ENCODE measurements at places on chromosomes 16 and 17.

- no peak for DNase-seq
Observed at GRCh38 chr17:35537601-35538141, at the start of gene SLFN12L. Gene SLFN12L (minus strand): TSS chr17:35537678. CDS start chr17:35522364, 15,314 bp downstream.

- no peak for DNase-seq
Observed at GRCh38 chr17:34172390-34172918, 82.6 kb upstream of the CCL2 start.

DNA sequence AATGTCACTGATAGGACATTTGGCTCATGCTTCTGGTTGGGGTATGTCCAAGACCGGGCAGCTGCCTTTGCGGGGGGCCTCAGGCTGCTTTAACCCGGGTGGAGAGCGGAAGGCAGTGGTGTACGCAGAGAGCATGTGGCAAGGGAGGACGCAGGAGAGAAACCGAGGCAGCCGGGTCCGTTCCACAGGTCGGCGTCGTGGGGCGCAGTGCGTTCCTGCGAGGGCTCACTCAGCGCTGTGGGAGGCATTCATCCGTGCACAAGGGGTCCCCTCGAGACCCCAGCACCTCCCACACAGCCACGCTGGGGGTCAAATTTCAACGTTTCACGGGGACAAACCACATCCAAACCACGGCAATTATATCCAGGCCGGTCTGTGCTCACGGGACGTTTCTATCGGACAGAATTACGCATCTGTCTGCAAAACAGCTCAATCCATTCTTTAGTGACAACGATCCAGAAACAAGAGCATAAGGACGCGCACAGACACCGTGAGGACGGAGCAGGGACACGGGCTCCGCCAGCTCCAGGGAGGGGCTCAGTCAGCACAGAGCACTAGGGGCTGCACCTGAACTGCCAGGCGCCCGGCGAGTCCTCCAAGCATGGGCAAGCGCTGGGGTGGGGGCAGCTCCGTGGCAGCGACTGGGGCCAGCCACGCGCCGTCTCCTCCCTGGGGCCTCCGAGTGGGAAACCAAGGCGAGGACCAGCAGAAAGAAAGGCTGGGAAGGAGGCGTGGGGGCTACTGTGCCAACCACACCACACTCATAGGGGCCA lies 108.4 kb upstream of the METRNL start:
- no peak for DNase-seq

- DNase-seq: no peak
Observed at GRCh38 chr17:82475458-82475857, 16.9 kb downstream of the NARF start.

DNA sequence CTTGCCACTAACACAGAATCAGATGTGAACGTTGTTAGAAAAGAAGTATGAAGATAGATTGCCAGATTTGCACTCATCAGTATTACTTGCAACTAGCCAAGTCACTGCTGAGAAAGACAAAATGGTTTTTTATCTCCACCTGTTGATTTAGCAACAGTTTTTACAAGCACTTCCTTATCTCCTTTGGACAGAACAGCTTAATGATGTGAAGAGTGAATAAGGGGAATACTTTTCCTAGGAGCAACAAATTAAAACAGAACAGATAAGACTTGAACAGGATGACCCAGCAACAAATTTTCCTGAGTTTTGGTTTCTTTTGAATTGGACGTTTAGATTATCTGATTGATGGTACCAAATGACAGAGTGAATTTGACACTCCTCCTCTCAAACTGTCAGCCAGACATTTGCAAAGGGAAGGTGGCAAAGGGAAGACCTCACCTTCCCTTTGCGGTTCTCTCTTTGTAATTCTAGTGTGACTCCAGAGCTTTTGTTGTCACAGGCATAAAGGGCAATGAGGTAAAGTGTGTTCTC lies 130.6 kb downstream of the NLK start:
- no peak for DNase-seq

- no peak for DNase-seq
Observed at GRCh38 chr16:20747030-20747816, 5.6 kb upstream of the THUMPD1 start.

DNA sequence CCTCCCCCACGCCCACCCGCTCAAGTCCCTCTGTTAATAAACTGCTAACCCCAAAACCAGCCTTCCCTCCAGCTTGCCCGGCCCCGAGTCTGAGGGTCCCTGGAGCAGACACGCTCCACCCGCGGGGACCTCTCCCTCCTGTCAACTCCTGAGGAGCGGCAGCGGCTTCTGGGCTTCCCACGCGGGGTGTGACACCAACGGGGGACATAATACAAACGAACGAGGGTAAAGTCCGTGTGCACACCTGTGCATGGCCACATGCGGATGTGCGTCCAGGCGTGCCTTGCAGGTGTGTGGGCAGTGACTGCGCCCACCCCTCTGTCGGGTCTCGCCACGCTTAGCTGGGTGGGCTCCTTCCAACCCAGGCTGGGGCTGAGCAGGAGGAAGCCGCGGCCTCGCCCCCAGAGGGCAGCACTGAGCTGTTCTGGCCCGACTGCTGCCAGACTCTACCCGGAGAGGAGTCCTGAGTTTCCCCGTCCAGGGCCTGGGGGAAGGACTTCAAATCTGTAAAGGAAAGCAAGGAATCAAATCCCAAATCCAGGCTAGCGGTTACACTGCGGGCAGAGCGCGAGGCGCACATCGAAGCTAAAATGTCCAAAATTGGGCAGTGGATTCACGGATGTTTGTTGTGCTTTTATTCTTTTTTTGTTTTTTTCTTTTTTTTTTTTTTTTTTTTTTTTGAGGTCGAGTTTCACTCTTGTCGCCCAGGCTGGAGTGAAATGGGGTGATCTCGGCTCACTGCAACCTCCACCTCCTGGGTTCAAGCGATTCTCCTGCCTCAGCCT lies 24.2 kb upstream of the KRT17 start:
- peak; percentile 82 for DNase-seq
